Muscle of leg (tissue), 16 donors: ENCODE measurements at places on chromosomes 13 and 19. TPM values are rescaled to one million over a fixed set of nuclear protein-coding genes. Genes with fewer than 3 reads are reported as not detected.

DNA sequence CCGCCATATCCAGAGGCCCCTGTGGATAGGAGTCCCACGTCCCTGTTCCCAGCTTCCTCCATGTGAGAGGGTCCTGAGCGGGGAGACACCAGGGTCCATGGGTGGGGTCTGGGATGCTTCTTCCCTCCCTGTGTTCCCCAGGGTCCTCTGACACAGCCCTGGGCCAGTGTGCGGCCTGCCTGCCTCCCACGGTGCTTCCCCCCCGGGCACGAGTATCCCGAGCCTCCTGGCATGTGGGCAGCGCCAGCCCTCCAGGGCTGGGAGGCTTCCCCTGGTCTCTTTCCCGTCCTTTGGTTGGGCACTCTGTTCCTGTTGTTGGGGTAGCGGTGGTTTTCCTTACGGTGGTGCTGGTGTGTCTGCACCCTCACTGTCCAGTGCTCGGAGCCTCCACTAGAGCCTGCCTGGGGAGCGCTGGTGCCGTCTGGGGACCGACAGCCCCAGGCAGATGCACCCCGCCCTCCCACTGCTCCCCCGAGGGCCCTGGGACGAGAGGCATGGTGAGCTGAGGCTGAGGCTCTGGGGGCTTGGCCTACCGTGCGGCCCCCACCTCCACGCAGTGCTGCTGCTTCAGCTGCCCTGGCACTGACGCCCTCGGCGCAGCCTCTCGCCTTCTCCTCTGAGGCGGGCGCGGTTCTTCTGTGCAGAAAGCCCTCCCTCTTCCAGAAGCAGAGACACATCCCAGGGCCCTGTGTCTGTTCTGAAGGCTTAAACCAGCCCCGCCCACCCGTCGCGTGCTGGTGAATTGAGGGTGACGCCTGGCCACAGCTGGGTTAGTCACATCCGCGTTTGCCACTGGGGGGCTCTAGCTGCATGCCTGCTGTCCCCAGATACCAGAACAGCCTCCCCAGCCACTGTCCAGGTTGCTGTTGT, 27.9 kb downstream of the PLEKHJ1 start:
- peak; percentile 88 for DNase-seq
- peak overlapping the region; percentile 57 for H3K27ac ChIP-seq
- H3K4me1 ChIP-seq = peaks cover 35% of the 10 kb centered on the region
- no peaks in the 10 kb centered on the region for H3K27me3 ChIP-seq
- H3K4me3 ChIP-seq = no peak overlapping the region
- peaks cover 76% of the 10 kb centered on the region for H3K36me3 ChIP-seq

DNA sequence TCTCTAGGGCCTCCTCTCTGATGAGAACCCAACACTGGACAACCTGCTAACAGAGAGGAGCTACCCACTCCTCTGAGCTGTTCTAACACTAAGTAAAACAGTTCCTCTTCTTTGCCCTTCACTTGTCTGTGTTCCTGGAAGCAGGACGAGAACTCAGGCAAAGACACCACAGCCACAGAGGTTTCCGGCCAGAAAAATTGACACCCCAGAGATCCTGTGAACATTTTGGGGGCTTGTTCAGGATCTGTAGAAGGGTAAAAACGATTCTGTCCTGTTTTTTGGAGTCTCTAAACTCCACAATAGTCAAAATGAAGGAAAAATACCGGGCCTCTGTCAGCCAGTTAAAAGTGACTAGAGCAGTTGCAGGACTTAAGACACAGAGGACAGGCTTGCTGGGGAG, 165.9 kb downstream of the B3GLCT start:
- no peaks in the 10 kb centered on the region for H3K36me3 ChIP-seq
- H3K4me1 ChIP-seq = no peaks in the 10 kb centered on the region
- no peak overlapping the region for H3K4me3 ChIP-seq
- no peaks in the 10 kb centered on the region for H3K27me3 ChIP-seq

DNA sequence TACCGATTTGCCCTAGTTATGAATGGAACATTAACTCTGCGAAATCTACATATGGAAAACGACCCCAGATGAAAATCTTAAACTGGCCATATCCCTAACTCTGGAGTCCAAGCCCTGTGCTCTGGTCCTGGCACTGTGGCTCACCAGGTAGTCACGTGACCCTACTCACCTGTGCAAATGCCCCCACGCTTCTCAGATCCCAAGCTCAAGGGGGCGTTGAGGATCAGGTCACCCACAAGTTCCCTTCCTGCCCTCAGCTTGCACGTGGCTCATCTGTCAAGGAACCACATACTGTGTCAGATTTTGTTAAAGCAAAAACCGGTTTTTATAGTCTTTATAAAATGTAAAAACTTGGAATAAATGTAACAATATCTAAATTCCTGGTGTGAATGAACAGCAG, 324.0 kb downstream of the SHISA2 start:
- no peak overlapping the region for H3K4me3 ChIP-seq
- H3K27me3 ChIP-seq = no peaks in the 10 kb centered on the region
- peaks cover 11% of the 10 kb centered on the region for H3K4me1 ChIP-seq

DNA sequence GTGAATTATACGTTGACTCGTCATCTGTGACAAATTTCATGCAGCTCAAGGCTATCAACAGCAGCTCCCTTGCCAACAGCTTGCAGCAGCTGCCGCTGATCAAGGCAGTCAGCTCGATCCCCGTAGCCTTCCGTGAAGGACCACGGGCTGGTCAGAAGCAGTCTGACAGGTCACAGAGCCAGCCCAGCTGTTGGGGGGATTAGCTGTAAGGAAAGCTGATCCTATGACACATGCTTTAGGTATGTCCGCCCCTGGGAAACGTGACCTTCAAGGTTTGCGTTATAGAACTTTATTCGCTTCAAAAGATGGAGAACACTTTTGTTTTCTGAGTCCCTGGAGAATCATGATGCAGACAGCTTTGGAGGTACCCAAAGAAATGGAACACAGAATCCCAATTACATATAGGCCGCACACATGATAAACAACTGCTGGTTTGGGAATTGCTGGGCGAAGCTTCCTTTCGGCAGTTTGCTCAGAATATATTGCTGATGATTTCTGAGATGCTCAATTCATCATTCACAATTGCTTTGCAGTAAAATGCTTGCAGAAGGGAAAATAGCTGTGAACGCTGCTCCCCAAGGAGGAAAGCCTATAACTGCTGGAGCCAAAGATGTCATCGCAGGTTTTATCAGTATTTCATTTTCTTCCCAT, 62.6 kb upstream of the USP29 start:
- no peaks in the 10 kb centered on the region for H3K27me3 ChIP-seq
- no peaks in the 10 kb centered on the region for H3K36me3 ChIP-seq
- DNase-seq = peak; percentile 99
- peaks cover 56% of the 10 kb centered on the region for H3K4me1 ChIP-seq
- peak overlapping the region; percentile 96 for H3K27ac ChIP-seq

GRCh38 chr13:60260440-60260839, 96.7 kb upstream of the DIAPH3 start:
- H3K4me3 ChIP-seq = no peak overlapping the region
- H3K4me1 ChIP-seq = no peaks in the 10 kb centered on the region
- H3K27ac ChIP-seq = no peak overlapping the region
- H3K36me3 ChIP-seq = no peaks in the 10 kb centered on the region
- no peaks in the 10 kb centered on the region for H3K27me3 ChIP-seq

DNA sequence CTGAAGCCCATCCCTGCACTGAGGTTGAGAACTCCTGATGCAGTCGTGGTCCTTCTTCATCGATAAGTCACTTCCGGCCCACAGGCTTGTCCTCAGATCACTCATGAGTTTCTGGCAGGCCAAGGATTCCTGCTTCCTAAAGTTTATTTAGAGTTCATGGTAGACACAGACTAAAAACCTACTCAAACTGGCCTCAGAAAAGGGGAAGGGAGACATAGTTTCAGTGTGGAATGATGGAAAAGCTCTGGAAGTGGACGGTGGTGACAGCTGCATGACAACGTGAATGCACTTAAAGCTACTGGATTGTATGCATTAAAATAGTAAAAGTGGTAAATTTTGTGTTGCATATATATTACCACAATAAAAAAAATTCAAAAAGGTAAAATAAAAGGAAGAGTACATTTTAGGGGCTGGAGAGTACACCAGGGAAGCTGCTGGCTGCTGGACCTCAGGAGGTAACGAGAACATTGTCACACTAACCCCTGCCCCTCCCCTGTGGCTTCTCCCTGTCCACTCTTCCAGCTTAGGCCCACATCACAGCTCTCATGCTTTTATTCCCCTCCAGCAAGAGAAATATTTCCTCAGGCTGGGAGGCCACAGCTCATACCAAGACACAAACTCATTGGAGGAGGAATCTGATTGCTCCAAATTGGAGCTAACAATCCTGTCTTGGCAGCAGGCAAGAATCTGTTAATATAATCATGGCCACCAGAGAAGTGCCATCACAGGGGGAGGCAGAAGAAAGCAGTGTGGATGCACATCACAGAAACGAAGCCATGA, 741.0 kb downstream of the UQCRFS1 start:
- H3K4me1 ChIP-seq = peaks cover 9% of the 10 kb centered on the region
- H3K27ac ChIP-seq = no peak overlapping the region
- H3K4me3 ChIP-seq = no peak overlapping the region
- H3K36me3 ChIP-seq = no peaks in the 10 kb centered on the region
- H3K27me3 ChIP-seq = no peaks in the 10 kb centered on the region
- no peak for DNase-seq

DNA sequence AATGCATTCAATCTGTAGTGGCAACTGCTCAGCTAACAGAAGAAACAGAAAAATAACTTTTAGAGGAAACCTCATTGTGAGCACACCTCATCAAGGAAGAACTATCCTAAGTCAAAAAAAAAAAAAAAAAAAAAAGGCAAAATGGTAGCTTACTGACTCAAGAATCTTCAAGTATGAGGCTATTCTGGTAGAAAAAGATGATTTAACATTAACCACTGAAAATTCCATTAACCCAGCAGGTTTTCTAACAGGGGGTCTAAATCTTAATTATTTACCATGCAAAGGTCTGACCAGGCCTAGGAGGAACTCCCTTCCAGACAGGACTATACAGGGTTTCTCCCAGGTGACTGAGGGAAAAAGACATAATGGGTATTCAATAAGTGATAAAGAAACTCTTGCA, 28.4 kb upstream of the ZNF83 start:
- H3K4me1 ChIP-seq = peaks cover 4% of the 10 kb centered on the region
- H3K36me3 ChIP-seq = no peaks in the 10 kb centered on the region
- no peak overlapping the region for H3K27ac ChIP-seq

DNA sequence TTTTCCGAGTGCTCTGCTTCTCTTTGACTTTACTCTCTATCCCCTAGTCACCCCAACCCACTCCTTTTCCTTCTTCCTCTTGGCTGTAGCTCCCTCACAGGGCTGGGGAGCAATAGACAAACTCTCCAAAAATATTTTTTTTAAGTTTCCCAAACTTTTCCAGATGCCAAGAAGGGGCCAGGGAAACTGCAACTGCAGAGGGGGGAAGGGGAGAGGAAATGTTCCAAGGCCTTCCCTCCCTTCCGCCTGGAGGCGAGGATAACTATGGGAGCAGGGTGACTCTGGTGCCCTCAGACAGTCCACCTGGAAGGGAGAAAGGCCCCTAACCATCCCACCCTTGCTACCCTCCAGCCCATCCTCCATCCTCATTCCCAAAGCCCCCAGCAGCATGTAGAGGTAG, 49.4 kb downstream of the LYL1 start:
- peak; percentile 89 for DNase-seq
- H3K27ac ChIP-seq = peak overlapping the region; percentile 98
- no peak overlapping the region for H3K4me3 ChIP-seq
- peaks cover 83% of the 10 kb centered on the region for H3K4me1 ChIP-seq
- H3K36me3 ChIP-seq = peaks cover 8% of the 10 kb centered on the region
- peaks cover 6% of the 10 kb centered on the region for H3K27me3 ChIP-seq

DNA sequence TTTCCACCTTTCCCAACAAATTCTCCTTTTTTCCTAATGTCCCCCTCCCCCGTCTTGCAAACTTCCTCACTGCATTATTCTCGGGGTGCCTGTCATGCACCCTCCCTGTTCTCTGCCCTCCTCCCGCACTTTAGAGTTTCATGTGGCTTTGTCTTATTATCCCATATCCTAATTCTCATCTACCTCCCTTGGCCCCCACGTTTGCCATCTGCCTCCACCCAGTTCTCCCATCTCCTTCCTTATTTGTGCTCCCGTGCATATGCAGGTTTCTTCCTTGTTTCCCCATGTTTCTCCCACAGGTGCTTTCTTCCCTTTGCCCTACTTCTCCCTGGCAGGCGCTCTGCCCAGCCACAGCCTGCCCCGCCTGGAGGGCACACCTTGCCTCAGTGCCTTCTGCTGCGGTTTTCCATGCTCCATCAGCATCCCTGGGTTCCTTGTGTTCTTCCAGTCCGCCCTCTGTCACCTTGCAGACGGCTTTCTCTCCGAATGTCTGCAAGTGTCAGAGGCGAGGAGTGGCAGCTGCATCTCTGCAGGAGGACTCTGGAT, 1.5 kb downstream of the SPATA13 start:
- H3K36me3 ChIP-seq = peaks cover 3% of the 10 kb centered on the region
- no peak overlapping the region for H3K4me3 ChIP-seq
- DNase-seq = no peak
- H3K27me3 ChIP-seq = peaks cover 13% of the 10 kb centered on the region
- no peak overlapping the region for H3K27ac ChIP-seq
- H3K4me1 ChIP-seq = peaks cover 15% of the 10 kb centered on the region

GRCh38 chr19:12668932-12669269, 2.3 kb downstream of the WDR83 start:
- H3K27ac ChIP-seq = peak overlapping the region; percentile 96
- H3K4me1 ChIP-seq = peaks cover 34% of the 10 kb centered on the region
- peak overlapping the region; percentile 90 for H3K4me3 ChIP-seq
- H3K27me3 ChIP-seq = no peaks in the 10 kb centered on the region

DNA sequence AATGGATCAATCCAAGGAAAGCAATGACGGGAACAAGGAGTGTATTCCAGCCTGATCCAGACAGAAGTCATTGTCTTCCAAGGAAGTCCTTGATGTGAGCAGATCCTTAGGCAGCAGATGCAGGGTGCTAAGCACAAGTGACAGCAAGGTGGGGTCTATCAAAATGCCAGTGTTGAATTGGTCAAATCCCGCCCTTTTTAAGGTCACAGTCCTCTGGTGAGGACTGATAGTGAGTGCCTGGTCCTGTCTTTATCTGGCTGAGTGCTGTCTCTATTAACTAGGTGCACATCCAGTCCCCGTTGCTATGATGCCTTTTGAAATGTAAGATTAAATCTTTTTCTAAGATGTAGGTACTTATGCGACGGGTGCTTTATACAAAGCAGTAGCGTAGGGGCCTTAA, 1.3 kb upstream of the LAMP1 start:
- no peaks in the 10 kb centered on the region for H3K36me3 ChIP-seq
- H3K4me3 ChIP-seq = no peak overlapping the region
- no peak for DNase-seq

DNA sequence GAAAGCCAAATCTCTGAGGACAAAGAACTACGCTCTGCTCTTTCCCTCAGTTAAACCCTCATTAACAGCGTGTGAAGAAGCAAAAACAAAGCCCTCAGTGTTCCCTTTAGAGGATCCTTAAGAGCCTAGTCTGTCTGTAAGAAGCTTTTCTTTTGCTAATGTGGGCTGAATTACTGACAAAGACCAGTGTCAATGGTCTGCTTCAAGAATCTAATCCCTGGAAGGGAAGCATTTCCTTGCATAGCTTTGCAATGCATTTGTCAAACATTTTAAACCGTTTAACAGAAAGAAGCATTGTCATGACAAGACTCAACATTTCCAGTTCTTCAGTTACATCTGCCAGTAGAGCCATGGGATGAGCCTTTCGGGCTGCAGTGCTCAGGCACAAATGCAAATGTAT, 64.9 kb downstream of the EDNRB start:
- no peaks in the 10 kb centered on the region for H3K27me3 ChIP-seq
- no peak overlapping the region for H3K4me3 ChIP-seq
- peak; percentile 30 for DNase-seq
- H3K4me1 ChIP-seq = no peaks in the 10 kb centered on the region
- H3K36me3 ChIP-seq = no peaks in the 10 kb centered on the region
- H3K27ac ChIP-seq = no peak overlapping the region

THSD8 gene
- 4.8 TPM for polyA plus RNA-seq
